ENCODE measurements at places on chromosomes 1 and 21.

DNA sequence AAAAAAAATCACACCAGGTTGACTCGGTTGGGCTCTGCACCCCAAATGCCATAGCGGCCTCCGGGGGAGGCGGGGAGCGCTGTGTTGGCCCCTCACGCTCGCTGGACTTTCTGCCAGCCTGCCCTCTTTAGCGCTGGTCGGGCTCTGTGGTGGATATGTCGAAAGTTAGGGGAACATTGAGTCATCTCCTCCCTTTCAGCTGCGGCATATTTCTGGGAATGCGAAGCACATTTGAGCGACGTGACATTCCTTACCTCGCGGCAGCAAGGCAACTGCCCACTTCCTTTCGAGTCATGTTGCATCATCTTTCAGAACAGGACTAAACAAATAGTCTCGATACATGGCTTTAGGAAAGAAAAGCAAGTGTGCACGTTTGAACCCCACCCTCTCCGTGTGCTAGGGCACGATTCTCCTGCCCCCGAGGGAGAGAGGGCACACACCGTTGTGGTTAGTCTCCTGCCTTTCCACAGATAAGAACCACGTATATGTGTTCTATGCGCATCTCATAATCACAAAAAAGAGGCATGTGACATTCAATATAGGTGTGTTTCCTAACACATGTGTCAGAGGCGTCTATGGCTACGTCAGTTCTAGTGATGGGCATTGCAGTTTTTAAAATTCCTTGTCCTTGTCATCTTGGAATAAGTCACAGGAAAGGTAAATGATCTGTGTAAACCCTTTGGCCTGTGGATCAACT lies 105.9 kb upstream of the SLC45A1 start:
- DNase-seq: peak; percentile 35

DNA sequence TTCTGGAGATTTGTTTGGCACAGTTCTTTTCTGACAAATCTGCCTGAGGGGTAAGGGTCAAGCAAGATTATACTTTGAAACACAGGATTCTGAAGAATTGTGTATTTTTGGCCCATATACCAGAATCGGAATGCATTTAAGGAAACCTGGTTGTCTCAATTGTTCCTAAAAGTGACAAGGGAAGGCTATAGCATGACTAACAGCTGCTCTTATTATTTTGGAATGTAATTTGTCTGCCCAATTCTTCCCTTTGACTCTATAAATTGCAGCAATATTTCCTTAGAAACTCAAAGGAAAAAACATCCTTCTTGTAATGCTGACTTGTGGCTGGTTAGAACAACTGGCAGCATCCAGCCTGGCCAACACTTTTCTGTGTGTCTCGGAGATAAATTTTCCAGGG lies 15.8 kb upstream of the VCAM1 start:
- DNase-seq: no peak

GRCh38 chr21:41778930-41779600 lies 12.2 kb upstream of the RIPK4 start:
- DNase-seq: no peak

DNA sequence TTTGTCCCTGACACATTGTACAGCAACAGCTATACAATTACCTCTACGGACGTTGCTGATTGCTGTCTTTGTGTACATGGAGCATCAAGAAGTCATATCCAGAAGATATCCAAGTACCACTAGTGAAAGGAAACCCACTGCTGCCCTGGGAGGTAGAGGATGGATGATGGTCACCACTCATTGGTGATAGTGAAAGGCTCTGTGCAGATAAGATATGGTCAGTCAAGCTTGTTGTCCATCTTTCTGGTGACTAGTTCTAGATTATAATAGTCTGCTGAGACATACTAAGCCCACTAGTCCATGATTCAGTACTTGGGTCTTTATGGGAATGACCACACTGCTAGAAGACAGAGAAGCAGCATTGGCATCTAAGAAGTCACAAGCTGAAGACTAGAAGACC lies 30.3 kb downstream of the NIBAN1 start:
- DNase-seq: no peak

GRCh38 chr1:197140121-197140520 lies 6.3 kb downstream of the ASPM start:
- DNase-seq: no peak

DNA sequence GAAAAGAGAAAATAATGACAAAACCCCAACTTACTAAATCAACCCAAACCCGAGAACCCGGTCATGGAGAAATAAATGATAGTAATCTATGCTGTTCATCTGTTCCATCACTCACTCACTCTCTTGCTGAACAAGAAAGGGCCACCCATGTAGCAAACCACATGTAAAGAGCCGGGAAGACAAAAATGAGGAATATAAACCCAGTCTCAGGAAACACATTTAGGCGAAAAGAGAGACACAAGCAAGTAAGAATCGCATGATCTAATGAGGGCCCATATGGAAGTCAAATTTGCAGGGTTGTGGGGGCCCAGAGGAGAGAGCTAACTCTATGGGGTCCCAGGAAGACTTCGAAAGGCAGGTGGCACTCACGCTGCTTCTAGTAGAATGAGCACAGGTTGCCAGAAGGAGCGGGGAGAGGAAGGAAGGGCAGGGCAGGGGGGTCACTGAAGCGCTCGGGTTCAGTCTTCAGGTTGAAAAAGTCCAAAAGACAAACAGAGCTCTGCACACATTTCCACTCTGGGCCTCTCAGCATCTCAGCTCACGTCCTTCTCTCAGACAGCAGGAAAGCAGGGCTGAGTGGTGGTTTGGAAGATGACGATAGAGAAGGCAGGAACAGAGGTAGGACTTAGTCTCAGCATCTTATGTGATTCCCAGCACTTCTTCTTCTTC lies 142.9 kb upstream of the KRTAP19-8 start:
- DNase-seq: no peak

DNA sequence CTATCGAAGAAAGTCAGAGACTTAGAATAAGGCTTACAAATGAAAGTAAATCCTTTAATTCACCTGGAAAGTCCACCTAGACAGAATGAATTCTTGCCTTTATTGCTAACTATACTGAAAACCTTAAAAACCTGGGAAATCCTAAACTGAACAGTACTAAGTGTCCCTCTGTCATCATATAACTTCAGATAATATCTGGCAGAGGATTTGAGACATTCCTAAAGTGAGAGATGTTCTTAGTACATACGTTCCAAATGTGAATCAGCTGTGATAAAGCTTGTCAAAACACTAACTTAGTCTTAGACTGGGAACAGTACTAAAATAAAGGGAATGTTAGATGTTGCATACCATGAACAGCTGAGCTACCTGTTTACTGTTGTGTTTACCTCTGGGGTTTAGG lies 121.7 kb downstream of the TNFSF18 start:
- DNase-seq: no peak

GRCh38 chr1:56160773-56161315 lies 418.5 kb downstream of the PLPP3 start:
- no peak for DNase-seq

- no peak for DNase-seq
Measured at GRCh38 chr1:233440951-233441401, 113.5 kb downstream of the MAP3K21 start.

DNA sequence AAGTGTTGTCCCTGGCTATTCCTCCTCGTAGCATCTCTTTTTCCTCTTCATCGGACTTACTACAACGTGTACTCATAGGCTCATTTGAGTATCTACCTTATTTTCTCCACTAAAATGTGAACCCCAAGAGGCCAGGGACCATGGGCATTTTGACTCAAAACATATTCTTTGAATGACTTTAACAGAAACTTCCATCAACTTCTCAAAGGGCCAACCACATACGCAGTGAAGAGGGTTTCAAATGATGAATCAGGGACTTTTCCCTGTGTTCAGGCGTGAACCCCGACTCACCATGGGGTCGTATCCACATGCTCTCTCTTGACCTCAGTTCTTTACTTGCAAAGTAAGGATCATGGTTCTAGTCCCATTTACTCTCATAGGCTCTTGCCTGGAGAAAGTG lies 20.2 kb upstream of the GPR137B start:
- no peak for DNase-seq

GRCh38 chr1:25117233-25117823 lies 115.0 kb downstream of the SYF2 start:
- DNase-seq: no peak

GRCh38 chr1:218259800-218260199 lies 25.3 kb upstream of the RRP15 start:
- peak; percentile 5 for DNase-seq

DNA sequence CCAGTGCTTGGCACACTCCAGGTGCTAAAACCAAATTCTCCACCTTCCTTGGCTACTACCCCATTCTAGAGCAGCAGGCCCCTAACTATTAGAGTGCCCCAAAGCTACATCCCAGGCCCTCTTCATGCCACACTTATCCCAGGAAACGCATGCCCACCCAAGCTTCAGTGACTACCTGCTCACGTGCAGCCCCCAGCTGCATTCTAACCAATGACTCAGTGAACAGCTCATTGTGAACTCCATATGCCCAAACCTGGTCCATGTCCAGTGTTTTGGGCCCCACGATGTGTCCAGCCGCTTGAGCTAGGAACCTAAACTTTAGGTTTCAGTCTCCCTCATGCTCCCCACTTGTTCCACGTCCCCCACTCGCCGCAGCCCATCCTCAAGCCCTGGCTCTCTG lies 41.5 kb downstream of the NKAIN1 start:
- DNase-seq: no peak
